Naive thymus-derived CD4-positive, alpha-beta T cell (primary cell): ENCODE measurements at places on chromosomes 16 and 17.
A peak's percentile ranks its signal among the peaks of the same experiment; 100 is the strongest.

DNA sequence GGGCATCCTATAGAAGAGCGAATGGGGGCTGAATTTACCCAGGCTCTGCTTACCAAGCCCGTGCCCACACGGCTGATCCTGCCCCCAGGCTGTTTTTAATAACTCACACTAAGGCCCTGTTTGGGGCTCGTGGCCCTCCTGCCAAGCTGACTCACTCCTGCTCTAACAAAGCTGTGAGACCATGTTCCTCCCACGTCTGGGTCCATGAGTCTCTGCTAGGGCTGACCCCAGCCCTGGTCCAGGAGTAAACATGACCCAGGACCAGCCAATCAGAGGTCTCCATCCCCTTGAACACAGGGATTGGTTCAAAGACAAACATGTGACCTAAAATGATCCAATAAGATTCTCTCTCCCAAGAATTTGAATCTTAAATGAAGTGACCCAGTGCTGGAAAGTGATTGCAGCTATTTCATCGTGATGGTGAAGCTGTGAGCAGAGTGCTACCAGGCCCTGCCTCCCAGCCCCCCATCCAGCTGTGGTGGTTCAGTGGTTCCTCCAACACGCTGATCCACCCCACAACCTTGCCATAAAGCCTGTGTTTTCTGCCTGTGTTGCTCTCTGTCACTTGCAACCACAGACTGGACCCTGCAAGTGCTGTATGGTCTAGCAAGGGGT, 57.2 kb downstream of the C16orf82 start:
- DNase-seq = no peak

DNA sequence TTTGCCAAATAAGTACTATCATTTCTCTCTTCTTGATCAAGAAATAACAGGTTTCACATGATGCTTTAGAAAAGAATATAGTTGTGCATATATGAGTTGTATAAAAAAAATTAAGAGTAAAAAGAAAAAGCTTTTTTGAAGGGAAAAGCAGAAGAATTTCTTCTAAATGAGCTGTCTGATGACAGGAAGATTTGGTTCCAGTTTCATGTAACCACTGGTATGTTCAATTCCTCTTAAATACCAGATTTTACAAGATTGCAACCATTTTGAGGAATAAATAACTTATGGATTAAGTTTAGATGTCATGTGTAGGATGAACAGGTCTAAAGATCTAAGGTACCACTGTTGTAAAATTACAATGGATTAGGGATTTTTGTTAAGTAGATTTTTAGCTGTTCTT, 45.0 kb downstream of the VMP1 start:
- no peak for DNase-seq

- no peak for DNase-seq
Observed at GRCh38 chr17:61487161-61487988, 35.2 kb downstream of the TBX4 start.

- DNase-seq = no peak
Observed at GRCh38 chr17:83136156-83136555, 56.7 kb downstream of the METRNL start.

DNA sequence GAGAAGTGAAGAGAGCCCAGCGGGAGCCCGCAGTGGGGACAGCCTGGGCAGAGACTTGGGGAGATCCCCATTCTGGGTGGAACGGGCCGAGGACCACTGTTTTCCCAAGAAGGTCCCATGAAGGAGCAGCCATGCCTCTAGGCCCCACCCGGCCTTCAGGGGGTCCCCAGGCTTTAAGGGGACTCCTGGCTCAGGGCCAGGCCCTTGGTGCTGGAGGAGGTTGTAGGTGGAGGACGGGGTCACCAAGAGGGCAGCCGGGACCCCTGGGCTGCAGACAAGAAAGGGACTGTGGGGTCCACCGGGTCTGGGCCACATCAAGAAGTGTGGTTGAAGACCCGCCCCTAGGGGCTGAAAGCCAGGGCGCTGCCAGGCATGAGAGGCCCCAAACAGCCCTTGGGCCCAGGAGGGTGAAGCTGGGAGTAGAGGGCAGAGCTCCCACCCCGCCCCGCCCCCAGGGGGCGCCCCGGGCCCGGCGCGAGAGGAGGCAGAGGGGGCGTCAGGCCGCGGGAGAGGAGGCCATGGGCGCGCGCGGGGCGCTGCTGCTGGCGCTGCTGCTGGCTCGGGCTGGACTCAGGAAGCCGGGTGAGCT, at the start of gene PRSS21:
Gene PRSS21, plus strand, starts transcription at position 487 of the 589 bp plus-strand sequence. Its CDS starts 32 bp downstream, at position 519.
- DNase-seq = peak; percentile 18

GRCh38 chr16:7545251-7545650, 212.6 kb downstream of the RBFOX1 start:
- no peak for DNase-seq

DNA sequence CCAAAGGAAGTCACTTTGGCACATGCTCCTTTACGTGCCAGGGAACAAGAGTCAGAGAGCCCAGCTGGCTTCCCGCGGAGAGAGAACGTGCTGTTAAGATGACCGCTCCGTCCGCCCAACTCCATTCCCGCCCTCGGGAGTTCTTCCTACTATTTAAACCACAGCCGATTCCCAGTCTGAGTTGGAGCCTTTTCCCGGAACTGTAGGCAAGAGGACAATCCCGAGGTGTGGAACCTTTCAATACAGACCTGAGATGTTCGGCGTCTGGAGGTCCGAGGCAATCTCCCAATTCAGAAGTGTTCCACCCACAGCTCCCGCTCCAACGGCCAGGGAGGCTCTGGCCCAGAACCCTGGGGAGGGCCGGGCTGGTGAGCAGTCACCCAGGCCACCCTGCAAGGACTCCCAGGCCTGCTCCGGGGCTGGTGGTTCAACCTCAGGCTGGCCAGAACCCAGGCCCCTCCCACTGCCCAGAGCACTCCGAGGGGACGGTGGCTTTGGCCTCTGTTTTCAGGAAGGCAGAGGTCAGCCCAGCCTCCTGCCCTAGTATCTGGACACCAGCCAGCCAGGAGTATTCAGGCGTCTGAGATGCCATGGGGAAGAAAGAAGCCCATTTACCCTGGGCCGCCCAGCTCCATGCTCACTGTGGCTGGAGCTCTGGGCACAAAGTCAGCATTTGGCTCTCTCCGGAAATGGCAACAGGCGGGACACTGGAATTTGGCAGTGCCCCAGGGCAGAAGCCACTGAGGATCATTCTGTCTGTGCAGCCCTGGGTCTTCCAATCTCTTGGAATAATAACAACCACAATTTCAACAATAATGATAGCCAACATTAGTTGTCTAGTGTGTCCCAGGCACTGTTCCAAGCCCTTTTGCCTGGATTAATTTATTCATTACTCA, 21.4 kb downstream of the EMP2 start:
- DNase-seq = no peak

DNA sequence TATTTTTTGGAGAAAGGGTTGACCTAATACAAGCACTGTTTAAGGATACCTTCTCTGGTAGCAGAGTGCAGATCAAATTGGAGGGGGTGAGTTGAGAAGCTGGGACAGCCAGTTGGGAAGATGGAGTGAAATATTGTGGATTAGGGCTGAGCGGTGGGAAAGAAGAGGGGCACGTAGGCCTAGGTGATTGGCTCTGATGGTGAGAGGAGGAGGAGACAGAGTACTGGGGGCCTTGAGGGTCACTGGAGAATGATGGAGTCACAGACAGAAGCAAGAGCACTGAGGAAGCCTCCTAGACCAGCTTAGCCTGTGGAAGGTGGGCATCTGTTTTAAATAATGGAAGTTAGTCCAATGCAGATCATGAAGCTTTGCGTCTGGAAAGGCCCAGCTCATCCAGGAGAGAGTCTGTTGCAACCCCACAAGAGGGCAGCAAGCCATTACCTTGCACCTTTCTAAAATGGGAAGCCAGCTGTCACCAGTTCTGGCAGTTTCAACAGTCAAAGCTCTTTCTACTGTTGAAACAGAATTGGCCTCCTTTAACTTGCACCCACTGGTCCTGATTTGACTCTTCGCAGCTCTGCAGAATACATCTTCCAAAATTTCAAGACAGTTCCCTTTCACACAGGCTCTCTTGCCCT, 11.8 kb downstream of the SLC9A5 start:
- DNase-seq = no peak

DNA sequence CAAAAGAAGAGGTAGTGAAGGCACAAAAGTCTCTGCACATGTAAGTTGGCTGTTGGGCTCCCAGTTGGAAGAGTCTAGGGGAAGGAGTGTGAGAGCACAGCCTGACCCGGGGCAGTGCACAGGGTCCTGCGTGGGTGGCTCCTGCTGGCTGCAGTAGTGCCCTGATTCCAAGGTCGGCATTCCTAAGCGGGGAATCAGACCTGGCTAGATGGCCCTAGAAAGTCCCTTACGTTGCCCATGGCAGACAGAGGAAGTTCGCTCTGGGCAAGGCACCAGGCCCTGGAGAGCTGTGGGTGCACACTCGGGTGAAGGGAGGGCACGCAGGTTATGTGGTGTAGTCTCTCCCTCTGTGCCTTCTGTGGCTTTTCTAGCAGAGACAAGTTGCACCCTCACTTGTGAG, 22.8 kb upstream of the SLC5A11 start:
- DNase-seq = no peak

DNA sequence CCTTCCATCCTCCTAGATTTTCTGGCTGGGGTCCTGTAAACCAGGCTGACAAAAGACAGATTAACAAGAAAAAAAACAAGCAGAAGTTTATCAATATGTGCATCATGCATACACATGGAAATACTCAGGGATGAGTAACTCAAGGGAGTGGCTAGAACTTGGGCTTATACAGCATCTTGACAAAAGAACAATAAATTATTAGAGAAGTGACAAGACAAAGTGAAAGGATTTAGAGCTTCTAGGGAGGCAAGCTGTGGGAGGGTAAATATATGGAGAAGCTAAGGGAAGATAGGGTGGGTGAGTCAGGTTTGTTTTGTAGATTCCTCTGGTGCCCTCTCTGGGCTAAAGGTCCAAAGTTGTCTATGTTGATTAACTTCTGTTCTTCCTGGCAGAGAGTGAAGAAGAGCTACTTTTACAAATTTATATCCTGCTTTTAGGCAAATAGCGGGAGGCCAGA, 48.0 kb upstream of the NDRG4 start:
- DNase-seq = no peak

- no peak for DNase-seq
Observed at GRCh38 chr17:45666046-45666600, 118.0 kb upstream of the CRHR1 start.

DNA sequence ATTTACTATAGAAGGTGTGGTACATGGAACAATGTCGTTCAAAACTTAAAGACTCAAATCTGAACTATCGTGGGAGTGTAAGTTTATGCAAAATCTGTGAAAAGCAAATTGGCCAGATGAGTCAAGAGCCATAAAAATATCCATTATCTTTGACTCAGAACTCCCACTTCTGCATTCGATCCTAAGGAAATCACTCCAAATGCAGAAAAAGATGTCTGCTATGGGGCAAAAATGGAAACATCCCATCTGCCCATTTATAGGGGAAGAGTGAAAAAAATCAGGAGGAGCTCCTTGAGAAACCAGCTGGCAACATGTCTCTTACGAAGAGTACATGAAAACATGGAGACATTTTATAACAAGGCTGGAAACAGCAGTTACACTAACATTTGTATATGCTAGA, 43.6 kb upstream of the CCDC182 start:
- DNase-seq = no peak
